OCI-M1 (cell line): ENCODE measurements at places on chromosomes 3 and 15.

GRCh38 chr3:126415661-126416591, 21.2 kb downstream of the CFAP100 start:
- DNase-seq = no peak

DNA sequence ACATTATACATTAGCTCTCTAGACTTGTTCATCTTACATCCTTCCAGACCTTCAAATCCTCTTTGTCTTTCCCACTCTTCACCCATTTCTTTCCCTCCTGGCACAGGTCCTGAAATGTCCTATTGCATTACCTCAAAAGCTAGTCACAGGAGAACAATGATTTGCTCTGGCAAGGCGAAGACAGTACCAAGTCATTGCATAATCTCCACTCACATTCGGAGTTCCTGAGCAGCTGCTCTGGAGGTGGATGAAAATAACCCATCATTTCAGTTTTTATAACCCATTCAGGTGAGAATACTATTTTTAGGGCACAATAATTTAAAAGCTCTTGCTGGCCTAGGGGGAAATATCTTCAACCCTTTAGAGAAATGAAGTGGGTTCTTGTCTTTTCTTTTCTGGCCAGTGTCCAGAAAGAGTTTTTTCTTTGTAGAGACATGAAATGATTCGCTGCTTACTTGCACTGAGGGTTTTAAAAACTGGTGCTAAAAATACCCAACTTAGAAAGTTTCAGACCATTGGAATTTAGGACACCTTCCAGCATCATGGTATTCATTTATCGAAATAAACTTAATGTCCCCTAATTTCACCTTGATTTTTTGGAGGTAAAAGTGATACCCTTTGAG, 23.4 kb upstream of the DYNC1LI1 start:
- DNase-seq = no peak

GRCh38 chr15:89095073-89095472, 6.8 kb downstream of the ABHD2 start:
- peak; percentile 83 for DNase-seq

- DNase-seq = peak; percentile 94
These were observed at the start of gene ZNF106 for GRCh38 chr15:42490671-42491538. TSS of gene ZNF106 (minus strand) at chr15:42491141. CDS start at chr15:42472289, 18,852 bp downstream.

- no peak for DNase-seq
These were observed 43.1 kb upstream of the MAP3K13 start for GRCh38 chr3:185319801-185320200.

- DNase-seq = no peak
These were observed 60.9 kb downstream of the ST8SIA2 start for GRCh38 chr15:92454555-92455105.

GRCh38 chr15:33915571-33916407, 52.5 kb upstream of the CHRM5 start:
- DNase-seq = no peak

DNA sequence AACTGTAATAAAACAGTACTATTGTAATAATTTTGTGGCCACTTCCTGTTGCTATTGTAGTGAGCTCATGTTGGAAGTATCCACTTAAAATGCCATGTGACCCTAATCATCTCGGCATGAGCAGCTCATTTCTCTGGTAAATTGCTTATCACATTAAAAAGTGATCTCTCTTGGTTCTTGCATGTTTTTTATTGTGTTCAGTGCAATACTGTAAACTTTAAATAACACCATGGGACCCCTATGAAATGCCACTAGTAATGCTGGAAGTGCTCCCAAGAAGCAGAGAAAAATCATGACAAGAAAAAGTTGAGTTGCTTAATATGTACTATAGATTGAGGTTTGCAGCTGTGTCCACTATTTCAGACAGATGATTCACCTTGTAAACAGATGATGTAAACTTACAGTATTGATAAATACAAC, 45.6 kb downstream of the NMD3 start:
- no peak for DNase-seq

DNA sequence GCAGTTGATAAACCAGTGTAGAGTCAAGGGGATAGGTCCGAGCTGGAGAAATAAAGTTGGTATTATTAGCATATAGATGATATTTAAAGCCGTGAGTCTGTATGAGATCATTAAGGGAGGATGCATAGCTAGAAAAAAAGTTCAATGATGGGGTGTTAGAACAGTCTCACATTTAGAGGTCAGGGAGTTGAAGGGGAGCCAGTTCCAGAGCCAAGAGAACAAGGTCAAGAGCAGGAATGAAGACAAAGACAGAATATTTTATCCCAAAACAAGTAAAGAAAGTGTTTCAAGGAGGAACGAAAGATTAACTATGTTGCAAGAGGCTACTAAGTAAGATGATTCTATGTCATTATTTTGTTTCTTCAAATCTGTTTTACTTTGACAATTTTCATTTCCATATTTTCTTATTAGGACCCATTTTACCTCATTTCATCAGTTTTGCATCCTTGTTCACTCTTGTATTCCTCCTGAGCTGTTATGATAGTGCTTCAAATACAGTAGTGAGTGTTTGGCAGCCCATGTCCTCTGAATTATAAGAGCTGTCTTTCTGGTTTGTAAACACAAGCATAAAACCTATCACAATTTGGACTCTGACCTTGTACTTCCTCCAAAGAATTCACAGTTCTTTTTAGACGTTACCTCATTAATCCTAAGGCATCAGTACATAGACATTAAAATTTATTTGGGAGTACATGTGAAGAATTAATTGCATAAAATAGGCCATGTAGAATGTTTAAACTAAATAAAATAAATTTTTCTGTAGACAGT, 695.7 kb upstream of the NECTIN3 start:
- DNase-seq = no peak

DNA sequence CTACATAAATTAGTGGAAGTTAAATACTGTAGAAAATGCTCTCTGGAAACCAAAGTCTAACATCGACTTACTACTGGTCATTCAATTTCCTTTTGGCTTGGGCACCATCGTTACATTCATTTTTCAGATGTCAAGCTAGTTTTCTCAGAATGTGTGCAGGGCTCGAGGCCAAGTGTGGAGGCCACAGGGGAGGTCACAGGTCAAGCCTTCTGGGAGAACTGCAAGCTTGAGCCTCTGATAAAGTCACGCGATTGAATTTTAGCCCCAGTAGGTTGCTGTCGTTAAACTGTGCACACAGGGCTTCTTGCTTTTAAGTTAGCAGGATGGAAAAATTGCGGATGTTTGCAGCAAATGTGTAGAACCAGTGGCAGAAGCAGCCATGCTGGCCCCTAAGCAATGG, 182.2 kb downstream of the APBA2 start:
- DNase-seq = no peak

DNA sequence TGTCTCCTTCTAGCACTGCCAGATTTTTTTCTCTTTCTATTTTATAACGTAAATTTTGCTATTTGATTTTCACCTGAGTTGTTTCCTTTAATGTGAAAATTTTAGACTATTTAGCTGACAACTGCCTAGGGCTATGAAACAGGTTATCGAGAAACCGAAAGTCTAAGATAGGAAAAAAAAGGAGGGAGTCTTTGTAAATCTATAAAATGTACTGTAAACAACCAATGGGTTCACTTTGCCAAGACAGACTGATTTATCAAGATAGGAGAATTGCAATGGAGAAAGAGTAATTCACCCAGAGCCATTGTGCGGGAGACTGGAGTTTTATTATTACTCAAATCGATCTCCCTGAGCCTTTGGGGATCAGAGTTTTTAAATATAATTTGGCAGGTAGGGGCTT, 50.0 kb downstream of the TM4SF18 start:
- DNase-seq = no peak

DNA sequence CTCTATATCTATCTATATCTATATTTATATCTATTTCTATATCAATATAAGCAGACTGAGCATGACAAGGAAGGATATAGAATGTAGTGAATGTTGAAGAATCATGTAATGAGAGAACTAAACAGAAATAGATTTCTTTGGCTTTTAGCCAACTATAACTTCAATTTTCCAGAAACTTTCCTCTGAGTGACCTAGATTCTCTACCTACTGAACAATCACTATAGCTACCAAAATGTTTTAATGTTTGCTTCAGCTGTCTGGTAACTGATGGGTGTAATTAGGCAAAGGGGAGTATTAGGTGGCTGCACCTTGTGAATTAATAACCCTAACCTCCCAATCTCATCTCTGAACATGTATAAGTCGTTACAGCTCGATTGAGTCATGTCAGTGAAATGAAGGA, 76.4 kb upstream of the ROBO1 start:
- DNase-seq = no peak

GRCh38 chr3:168878655-168879054, 782.9 kb upstream of the GOLIM4 start:
- DNase-seq = no peak

- no peak for DNase-seq
These were observed 187.8 kb downstream of the RAB11A start for GRCh38 chr15:66057089-66057488.

- no peak for DNase-seq
These were observed 38.2 kb upstream of the SNRK start for GRCh38 chr3:43248185-43248583.

- DNase-seq = no peak
These were observed 56.9 kb downstream of the ACAD9 start for GRCh38 chr3:128936341-128936740.

GRCh38 chr3:134647902-134648760, 2.7 kb downstream of the KY start:
- no peak for DNase-seq

GRCh38 chr3:53842436-53843194, 3.6 kb downstream of the CHDH start:
- no peak for DNase-seq
